ENCODE measurements at places on chromosomes 2 and 18.

DNA sequence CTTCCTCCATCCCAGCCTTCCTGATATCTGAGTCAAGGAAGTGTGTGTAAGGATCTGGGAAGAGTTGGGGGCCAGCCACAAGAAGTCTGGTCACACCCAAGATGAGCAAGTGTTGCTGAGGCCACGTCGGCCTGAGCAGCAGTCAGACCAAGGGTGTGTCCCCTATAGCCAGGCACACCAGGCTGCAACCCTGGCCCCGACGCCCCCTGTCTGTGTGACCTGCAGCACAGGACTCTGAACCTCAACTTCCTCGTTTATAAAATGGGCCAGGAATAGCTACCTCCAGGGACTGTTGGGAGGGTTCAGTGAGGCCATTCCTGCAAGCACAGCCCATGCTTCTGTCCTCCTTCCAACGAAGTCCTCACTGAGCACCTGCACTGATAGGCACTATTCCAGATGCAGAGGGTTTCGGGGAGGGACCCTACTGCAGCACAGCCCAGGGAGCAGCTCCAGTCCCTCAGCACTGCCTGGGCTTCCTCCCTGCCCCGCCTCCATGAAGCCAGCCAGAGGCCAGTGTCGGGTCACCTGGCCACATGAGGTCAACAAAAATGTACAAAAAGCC is 13.3 kb downstream of the LIMS2 start:
- no peak for DNase-seq

- no peak for DNase-seq
These were observed 170.1 kb downstream of the RBM43 start for GRCh38 chr2:151091583-151091982.

DNA sequence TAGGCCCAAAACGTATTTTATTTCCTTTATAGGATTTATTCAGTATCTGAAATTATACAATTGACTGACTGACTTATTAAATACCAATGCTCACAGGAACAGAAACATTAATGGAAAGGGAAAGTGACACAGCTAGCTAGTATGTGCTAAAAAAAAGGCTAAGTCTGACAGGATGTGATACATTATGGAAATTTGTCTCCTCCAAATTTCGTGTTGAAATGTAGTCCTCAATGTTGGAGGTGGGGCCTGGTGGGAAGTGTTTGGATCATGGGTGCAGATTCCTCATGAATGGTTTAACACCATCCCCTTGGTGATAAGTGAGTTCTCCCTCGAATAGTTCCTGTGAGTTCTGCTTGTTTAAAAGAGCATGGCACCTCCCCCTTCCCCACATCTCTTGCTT is 70.6 kb upstream of the WDR75 start:
- no peak for DNase-seq

DNA sequence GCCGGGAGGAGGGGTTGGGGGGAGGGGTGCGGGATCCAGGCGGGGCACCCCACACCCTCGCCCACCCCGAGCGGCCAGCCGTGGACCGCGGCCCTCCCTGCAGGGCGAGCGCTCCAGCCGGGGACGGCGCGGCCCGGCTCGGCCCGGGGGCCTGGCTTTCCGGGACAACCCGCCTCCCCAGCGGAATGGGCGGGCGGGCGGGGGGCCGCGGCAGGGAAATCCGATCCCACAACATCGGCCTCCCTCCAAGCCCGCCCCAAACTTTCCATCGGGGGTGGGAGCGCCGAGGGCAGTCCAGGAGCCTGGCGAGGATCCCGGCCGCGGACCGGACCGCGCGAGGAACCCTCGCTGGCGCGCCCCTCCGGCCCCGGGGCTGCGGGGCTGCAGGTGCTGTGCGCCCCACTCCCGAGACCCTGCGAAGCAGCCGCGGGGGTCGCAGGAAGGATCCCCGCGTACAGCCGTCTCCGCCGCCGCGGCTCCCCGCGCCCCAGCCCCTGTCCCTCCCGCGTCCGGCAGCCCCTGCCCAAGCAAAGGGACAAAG is 529 bp downstream of the SEMA4C start:
- no peak for DNase-seq

GRCh38 chr2:241272303-241273209 is 42.9 kb downstream of the HDLBP start:
- DNase-seq = peak; percentile 27

GRCh38 chr2:24919037-24919505 is 966 bp downstream of the ADCY3 start:
- DNase-seq = peak; percentile 28

DNA sequence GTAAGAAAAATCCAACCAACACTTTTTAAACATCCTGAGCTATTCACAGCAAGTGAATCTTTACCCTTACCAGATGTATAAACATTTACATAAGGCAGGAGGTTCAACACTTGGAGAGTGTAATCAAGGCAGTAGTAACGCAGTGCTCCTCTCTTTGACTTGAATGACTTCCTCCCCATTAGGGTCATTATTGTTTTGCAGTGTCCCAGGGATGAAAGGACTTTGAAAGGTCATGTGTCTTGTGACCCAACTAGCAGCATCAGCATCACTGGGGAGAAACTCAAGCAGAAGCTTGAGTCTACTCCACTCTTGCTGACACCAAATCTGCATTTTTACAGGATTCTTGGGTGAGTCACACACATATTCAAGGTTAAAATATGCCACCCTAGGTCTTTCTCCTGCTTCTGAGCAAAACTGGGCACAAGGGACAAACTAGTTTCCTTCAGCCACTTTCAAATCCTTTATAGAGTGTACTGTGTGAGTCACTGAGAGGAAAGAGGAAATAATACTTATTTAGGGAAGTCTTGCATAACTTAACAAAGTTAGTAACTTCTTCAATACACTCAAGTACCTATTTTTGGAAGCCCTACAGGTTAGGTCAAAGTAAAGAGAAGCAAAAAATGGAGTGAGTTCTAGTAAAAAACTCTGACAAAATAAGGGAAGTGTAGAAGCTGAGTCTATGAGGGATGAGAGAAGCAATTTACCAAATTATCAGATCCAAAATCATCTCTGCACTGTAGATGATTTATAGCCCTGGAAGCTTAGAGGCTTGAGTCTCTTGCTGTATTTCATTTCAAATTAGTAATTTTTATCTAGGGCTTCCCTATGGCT is 51.0 kb upstream of the EML4 start:
- DNase-seq = no peak

DNA sequence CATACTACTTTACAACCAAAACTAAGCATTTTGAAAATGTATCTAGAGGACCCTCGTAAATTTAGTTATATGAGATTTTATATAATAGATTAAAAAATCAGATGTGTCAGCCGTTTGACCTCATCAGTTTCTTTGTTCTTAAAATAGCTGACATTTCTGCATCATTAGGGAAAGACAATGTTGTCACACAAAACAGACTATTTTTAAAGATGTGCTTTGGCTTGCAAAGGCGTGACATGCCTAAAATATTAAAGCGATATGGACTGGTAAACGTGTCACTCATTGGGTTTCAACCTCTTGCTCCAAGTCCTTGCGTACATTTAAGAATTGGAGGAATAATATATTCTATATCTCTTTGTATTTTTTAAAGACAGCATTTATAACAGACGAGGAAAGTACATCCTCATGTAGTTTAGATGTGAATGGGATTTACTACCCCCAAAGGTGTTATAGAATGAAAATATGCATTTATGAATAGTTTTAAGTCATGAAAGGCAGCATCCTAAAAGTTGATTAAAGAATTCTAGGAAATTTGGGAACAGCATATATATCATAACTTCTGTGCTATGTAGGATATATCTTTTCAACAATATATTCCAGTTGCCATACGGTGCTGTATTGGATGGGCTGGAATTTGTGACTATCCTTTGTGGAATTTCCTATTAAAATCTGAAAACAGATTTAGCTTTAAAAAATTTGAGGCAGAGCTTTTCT is 3.8 kb downstream of the MYL12A start:
- DNase-seq = no peak

- DNase-seq = no peak
These were observed 47.8 kb upstream of the CAVIN2 start for GRCh38 chr2:191894681-191895147.

- DNase-seq = no peak
These were observed 14.7 kb downstream of the NEDD4L start for GRCh38 chr18:58058720-58059119.

GRCh38 chr2:152445375-152445774 is 110.4 kb downstream of the FMNL2 start:
- DNase-seq = no peak

- no peak for DNase-seq
These were observed 2.3 kb downstream of the VAPA start for GRCh38 chr18:9916077-9916639.

DNA sequence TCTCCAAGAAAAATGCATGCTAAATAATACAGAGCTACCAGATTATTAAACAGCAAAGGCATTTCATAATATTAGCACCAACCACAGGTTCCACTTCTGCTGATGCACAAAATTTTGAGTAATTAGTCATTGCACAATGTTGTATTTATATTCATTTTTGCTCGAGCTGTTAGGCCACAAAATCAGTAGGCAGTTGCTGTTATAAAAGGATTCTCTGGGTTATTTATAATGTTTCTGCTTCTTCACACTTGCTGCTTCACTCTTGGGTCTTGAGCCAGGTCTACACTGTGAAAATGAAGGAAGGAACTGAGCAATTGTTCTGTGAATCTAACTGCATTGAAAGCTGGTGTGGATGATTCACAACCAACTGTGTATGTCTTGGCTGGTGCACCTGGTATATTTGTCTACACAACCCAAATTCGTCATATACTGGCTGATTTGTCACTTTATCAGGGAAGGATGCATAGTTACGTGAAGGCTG is 38.3 kb downstream of the MRPL33 start:
- no peak for DNase-seq

- DNase-seq = no peak
These were observed 180.2 kb upstream of the TNP1 start for GRCh38 chr2:217040099-217040498.

- DNase-seq = no peak
These were observed 487.3 kb upstream of the SPRED2 start for GRCh38 chr2:65919550-65920188.

- DNase-seq = no peak
These were observed 184.1 kb upstream of the RAB12 start for GRCh38 chr18:8424917-8425725.

All from activated CD8-positive, alpha-beta memory T cell treated with anti-CD3 and anti-CD28 coated beads for 1 hour (primary cell).